ENCODE measurements at places on chromosomes 2 and 18. TPM values are rescaled to one million over a fixed set of nuclear protein-coding genes. Genes with fewer than 3 reads are reported as not detected.

The LMAN1 gene
- total RNA-seq, result 82.9 TPM

- no peak for DNase-seq
Measured at GRCh38 chr2:190740449-190740848, 91.6 kb downstream of the NAB1 start.

The TCF23 gene
- not detected for total RNA-seq

GRCh38 chr18:76167845-76168621, 327.0 kb downstream of the ZNF516 start:
- no peak for DNase-seq

DNA sequence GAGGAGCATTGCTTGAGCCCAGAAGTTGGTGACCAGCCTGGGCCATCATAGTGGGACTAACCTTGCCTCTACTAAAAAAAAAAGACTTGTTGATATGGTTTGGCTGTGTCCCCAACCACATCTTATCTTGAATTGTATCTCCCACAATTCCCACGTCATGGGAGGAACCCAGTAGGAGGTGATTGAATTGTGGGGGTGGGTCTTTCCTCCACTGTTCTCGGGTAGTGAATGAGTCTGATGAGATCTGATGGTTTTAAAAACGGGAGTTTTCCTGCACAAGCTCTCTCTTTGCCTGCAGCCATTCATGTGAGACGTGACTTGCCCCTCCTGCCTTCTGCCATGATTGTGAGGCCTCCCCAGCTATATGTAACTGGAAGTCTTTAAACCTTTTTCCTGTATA, 47.0 kb downstream of the PROC start:
- no peak for DNase-seq

The BMP10 gene
- not detected for total RNA-seq

DNA sequence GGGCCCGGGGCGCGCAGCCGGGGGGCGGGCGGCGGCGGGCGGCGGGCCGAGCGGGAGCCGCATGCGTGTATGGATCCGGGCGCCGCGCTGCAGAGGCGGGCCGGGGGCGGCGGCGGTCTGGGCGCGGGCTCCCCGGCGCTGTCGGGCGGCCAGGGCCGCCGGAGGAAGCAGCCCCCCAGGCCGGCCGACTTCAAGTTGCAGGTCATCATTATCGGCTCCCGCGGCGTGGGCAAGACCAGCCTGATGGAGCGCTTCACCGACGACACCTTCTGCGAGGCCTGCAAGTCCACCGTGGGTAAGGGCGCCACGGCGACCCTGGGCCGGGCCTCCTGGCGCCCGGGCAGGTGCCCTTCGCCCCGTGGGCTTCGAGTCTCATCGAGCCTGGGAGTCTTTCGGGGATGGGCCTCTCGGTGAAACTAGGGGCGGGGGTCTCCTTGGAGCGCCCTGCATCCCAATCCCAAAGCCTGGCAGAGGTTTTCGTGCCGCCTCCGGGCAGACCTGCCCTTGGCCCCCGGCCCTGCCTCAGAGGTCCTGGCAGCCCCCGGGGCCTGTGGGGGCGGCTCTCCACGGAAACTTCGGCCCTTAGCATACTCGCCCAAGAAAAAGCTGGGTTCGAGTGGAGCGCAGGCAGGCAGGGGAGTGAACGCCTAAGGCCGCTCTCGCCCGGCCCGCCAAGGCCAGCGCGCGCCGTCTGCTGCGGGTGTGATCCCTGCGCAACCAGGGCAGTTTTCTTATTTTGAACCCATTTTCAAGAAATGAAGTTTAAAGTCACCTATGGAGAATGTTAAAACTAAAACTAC, 622 bp downstream of the RAB12 start:
- peak; percentile 59 for DNase-seq

GRCh38 chr2:148614322-148615049, 30.1 kb upstream of the EPC2 start:
- no peak for DNase-seq

The IGFBP5 gene
- total RNA-seq, result 8.9 TPM

- DNase-seq, result peak; percentile 53
Measured at GRCh38 chr2:67388680-67389079, 8.5 kb upstream of the ETAA1 start.

DNA sequence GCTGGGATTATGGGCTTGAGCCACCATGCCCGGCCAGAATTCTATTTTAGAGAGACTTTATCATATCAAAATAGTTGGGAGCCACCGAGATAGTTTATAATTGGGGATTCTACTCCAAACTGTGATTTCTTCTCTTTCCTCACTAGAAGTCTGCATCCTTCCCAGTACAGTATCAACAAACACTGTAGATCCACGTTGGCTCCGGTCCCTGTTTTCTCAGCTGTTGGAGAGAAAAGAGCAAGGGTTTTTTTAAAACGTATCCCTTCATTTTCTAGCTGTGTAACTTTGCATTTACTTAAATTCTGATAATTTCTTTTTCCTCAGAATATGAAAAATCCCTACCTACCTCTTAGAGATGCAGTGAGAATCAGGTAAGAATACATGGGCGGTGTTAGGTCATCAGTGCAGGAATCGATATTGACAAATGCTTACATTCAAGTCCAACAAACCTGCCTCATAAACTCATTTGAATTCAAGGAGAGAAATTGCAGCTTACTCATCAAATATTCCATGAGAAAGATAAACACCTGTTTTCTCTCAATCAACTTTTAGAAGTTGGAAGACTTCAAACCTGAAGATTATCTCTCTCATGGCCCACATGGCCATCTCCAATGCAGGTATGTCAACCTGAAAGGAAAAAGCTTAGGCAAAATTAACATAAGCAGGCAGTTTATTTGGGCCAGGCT, 17.7 kb upstream of the PDCL3 start:
- no peak for DNase-seq

DNA sequence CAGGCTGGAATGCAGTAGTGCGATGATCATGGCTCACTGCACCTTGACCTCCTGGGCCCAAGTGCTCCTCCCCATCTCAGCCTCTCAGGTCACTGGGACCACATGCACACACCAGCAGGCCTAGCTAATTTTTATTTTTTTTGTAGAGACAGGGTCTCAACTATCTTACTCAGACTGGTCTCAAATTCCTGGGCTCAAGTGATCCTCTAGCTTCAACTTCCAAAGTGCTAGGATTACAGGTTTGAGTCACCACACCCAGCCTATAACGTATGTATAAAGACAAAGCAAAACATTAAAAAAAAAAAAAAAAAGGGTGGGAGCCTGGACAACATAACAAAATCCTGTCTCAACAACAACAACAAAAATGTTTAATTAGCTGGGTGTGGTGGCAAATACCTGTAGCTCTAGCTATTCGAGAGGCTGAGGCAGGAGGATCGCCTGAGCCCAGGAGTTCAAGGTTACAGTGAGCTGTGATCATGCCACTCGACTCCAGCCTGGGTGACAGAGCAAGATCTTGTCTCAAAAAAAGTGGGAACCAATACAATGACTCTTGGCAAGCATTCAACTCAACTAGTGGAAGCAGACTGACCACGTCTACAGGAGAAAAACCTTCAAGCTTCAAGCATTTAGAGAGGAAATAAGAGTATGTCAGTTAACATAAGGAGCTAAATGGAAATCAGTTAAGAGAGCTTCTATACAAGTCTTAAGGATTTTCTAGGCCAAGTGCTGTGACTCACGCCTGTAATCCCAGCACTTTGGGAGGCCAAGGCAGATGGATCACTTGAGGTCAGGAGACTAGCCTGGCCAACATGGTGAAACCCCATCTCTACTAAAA, 2.6 kb downstream of the GTF3C2 start:
- no peak for DNase-seq

DNA sequence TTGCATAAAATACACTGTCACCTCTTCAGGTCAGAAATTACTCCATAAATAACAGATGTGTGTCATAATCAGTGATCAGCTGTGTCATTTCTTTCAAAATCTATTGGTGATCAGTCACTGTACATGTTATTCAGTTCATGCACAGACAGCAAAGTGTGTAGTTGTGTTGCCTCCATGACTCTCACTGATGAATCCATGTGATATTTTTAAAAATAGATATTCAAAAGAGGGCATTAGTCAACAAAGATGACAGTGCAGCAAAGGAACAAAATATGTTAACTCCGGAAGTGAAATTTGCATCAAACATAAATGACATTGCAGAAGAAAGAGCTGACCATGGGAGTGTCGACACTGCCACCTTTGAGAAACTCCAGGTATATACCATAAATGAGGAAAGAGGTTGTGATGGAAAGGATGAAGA, 17.1 kb upstream of the MCM6 start:
- no peak for DNase-seq

- peak; percentile 17 for DNase-seq
Measured at GRCh38 chr18:10041180-10041579, 127.4 kb downstream of the VAPA start.

GRCh38 chr2:120508567-120509041, 162.7 kb downstream of the INHBB start:
- no peak for DNase-seq

DNA sequence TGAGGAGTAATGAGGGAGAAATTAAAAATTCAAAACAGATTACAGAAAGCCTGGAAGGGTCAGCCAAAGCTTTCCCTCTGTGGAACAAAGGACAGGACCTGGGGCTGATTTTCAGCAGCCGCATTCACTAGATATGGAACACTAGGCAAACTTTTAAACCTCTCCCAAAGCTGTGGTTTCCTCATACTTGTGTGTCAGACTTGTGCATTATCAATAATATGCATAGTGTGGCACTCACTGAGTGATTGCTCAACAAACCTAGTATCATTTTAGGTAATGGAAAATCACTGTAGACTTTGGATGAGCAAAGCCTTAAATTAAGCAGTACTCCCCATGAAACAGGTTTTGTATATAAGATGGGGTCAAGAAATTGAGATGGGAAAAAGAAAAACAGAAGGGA, 26.3 kb upstream of the IKZF2 start:
- DNase-seq, result no peak

- DNase-seq, result no peak
Measured at GRCh38 chr2:85164145-85164569, 31.0 kb downstream of the TCF7L1 start.

DNA sequence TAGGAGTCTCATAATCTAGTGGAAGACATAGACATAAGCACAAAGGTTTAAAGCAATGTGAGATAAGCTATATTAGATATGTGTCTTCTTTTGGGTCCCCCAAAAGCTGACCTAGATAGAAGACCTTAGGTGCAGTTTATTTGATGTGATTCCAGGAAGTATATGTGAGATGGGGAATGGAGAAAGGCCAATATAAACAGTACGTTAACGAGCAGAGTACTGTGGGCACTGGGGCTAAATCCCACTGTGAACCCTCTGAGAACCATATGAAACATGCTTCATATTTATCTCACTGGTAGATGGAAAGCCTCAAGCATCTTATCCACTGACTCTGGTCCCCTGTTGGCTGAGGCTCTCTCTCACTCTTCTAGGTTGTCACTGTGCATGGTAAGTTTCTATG, 62.6 kb upstream of the ZC3H15 start:
- no peak for DNase-seq

GRCh38 chr2:152434395-152435182, 99.6 kb downstream of the FMNL2 start:
- no peak for DNase-seq

The ERBB4 gene
- 158 TPM for total RNA-seq

The PROKR1 gene
- 2.9 TPM for total RNA-seq

- no peak for DNase-seq
Measured at GRCh38 chr18:63258749-63259566, 60.6 kb downstream of the BCL2 start.

The GYPC gene
- 23.2 TPM for total RNA-seq

The CDH2 gene
- 486 TPM for total RNA-seq

The DSC2 gene
- total RNA-seq, result 68.6 TPM

DNA sequence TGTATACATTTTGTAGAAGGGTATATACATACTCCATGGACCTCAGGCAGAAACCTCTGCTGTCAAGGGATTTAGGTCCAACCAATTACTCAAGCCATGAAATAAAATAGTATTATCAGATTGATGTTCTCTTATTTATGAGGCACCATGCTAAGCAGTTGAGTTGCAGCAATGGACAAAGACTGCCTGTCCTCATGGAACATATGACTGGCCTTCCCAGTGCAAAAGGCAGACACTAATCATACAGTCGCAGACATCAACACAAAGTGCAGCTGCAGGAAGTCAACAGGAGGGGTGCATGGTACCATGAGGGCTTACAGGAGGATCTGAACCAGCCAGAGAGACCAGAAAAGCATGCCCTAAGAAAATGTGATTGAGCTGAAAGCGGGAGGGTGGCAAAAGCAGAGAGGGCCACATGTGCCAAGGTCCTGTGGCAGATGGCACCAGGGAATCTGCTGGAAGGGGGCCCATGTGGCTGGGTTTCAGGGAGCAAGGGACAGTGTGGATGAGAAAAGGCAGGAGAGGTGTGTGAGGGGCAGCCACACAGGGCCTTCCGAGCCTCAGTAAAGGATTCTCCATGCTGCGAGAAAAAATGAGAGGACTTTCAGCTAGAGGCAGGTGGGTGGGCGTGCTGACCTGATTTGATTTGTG, 61.4 kb upstream of the RNF152 start:
- no peak for DNase-seq

The PHLPP1 gene
- 19.8 TPM for total RNA-seq

The RAB6C gene
- total RNA-seq, result 0.22 TPM

DNA sequence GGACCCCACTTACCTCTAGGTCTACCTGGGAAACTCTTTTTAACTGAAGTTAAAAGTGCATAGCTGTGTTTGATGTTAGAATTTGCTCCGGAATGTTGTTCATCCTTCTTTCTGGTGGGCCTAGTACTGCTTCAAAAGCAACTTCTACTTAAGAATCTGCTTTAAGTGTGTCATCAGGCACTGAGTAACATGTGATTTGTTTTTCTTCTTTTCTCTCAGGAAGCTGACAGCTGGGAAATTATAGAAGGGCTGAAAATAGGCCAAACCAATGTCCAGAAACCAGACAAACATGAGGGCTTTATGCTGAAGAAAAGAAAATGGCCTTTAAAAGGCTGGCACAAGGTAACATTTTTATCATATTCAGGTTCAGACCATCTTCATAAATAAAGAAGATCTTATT, 122.9 kb downstream of the PRKRA start:
- no peak for DNase-seq

The CIDEA gene
- not detected for total RNA-seq

GRCh38 chr2:3498783-3499394, 20.4 kb downstream of the ADI1 start:
- no peak for DNase-seq

DNA sequence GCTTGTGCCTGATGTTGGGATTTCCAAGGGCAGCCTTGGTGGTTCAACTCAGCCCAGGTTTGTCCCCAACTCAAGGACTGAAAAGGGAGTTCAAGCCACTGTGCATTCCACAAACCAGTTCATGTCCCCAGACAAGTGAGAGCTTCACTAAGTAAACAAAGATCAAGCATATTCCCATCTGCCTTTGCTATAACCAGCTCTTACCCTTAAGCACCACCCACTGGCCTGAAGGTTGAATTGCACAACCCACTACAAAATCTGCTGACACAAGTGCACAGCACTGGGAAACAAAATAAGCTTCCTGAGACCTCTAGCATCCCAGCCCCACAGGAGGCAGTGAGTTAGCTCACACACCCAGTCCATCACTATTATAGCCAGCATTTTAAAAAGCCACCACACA, 516.7 kb downstream of the NR4A2 start:
- peak; percentile 76 for DNase-seq

The DAW1 gene
- total RNA-seq, result 0.93 TPM

The FEV gene
- not detected for total RNA-seq

GRCh38 chr2:49262801-49263560, 108.7 kb upstream of the FSHR start:
- peak; percentile 48 for DNase-seq

The CNGA3 gene
- 0.33 TPM for total RNA-seq

GRCh38 chr18:74892066-74892627, 294.5 kb downstream of the ZNF407 start:
- no peak for DNase-seq

Data from endodermal cell (in vitro differentiated cells).